ENCODE measurements at places on chromosomes 4 and X. TPM values are rescaled to one million over a fixed set of nuclear protein-coding genes. Genes with fewer than 3 reads are reported as not detected.

NUDT11 gene
- total RNA-seq: not detected

MAP9 gene
- total RNA-seq: 0.18 TPM

DNA sequence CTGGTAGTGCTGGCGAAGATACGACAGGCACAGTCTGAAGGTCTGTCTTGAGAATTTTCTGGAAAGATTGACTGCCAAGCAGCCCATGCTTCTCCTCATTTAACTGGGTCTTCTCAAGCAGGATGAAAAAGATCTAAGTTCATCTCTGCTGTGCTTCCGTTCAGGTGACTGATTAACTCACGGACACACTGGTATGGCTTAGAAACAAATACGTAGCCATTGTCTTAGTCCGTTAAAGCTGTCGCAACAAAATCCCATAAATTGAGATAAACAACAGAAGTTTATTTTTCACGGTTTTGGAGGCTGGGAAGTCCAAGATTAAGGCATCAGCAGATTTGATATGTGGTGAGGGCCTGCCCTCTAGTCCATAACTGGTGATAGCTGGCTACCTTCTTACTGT lies 39.5 kb downstream of the SPINK2 start:
- no peak overlapping the region for H3K27ac ChIP-seq
- H3K27me3 ChIP-seq: no peaks in the 10 kb centered on the region
- no peak overlapping the region for H3K4me3 ChIP-seq
- H3K36me3 ChIP-seq: no peaks in the 10 kb centered on the region
- H3K4me1 ChIP-seq: no peaks in the 10 kb centered on the region

DNA sequence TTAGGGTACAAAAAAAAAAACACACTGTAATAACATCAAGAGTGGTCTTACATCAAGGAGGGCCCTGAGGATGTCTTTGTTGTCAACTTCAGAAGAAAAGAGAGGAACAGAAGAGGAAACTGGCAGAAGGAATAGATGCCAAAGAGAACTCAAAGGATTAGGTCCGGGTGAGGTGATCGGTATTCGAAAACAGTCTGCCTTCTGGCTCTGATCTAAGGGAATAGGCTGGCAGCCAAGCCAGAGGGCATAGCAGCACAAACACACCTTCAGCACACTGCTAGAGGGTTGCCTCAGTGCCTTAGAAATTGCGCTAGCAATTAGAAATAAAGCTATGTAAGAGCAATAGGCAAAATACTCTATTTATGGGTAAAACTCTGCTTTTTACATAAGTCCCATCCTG lies 91.4 kb upstream of the TTC29 start:
- H3K27ac ChIP-seq: no peak overlapping the region
- no peaks in the 10 kb centered on the region for H3K4me1 ChIP-seq
- H3K27me3 ChIP-seq: no peaks in the 10 kb centered on the region
- H3K36me3 ChIP-seq: no peaks in the 10 kb centered on the region
- H3K4me3 ChIP-seq: no peak overlapping the region

- no peak overlapping the region for H3K4me3 ChIP-seq
- no peaks in the 10 kb centered on the region for H3K27me3 ChIP-seq
Observed at GRCh38 chr4:107037199-107037584, 1.1 kb upstream of the DKK2 start.

DNA sequence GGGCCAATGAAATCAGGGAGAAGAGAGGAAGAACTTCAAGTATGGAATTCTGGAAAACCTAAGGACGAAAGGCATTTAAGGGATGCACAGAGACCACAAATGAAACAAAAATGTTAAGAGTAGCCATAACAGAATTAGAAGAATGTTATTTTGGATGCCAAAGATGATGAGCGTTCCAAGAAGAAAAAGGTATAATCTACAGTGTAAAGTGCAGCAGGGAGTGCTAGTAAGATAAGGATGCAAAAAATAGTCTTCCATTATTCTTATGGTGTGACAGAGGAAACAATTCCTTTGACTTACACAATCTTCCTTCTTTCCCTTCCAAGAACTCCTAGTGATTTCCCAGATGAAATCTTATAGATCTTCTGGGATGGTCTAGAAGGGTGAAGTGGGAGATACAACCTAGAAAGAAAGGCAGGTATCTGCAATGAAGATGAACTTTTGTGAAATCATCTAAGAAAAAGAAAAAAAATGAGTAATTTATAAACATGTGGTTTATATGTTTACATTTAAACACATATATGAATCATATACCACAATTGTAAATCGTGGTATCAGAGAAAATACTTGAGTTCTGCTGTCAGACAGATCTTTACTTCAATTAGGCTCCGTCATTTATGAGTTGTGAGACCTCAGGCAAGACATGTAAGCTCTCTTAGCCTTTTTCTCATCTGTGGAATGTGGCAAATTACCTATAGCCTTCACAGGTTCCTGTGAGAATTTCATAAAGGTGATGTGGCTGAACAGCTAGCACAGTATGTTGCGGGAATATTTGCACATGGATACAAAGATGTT lies 8.1 kb downstream of the MORF4L2 start:
- no peaks in the 10 kb centered on the region for H3K27me3 ChIP-seq

- H3K27me3 ChIP-seq: no peaks in the 10 kb centered on the region
- H3K27ac ChIP-seq: no peak overlapping the region
- no peaks in the 10 kb centered on the region for H3K4me1 ChIP-seq
- no peak for DNase-seq
- no peak overlapping the region for H3K4me3 ChIP-seq
- H3K36me3 ChIP-seq: no peaks in the 10 kb centered on the region
Observed at GRCh38 chr4:17447675-17448298, 64.1 kb downstream of the QDPR start.

- no peak for DNase-seq
- no peak overlapping the region for H3K27ac ChIP-seq
- H3K4me3 ChIP-seq: no peak overlapping the region
- no peaks in the 10 kb centered on the region for H3K4me1 ChIP-seq
Observed at GRCh38 chr4:12873351-12873750, 610.8 kb downstream of the RAB28 start.

- no peaks in the 10 kb centered on the region for H3K27me3 ChIP-seq
- H3K36me3 ChIP-seq: peaks cover 50% of the 10 kb centered on the region
- no peak overlapping the region for H3K4me3 ChIP-seq
Observed at GRCh38 chr4:102593147-102593546, 92.0 kb downstream of the NFKB1 start.

GRCh38 chr4:165489786-165490185 lies 111.0 kb downstream of the CPE start:
- no peak overlapping the region for H3K4me3 ChIP-seq
- no peak for DNase-seq
- no peaks in the 10 kb centered on the region for H3K36me3 ChIP-seq
- no peaks in the 10 kb centered on the region for H3K27me3 ChIP-seq
- no peak overlapping the region for H3K27ac ChIP-seq

DNA sequence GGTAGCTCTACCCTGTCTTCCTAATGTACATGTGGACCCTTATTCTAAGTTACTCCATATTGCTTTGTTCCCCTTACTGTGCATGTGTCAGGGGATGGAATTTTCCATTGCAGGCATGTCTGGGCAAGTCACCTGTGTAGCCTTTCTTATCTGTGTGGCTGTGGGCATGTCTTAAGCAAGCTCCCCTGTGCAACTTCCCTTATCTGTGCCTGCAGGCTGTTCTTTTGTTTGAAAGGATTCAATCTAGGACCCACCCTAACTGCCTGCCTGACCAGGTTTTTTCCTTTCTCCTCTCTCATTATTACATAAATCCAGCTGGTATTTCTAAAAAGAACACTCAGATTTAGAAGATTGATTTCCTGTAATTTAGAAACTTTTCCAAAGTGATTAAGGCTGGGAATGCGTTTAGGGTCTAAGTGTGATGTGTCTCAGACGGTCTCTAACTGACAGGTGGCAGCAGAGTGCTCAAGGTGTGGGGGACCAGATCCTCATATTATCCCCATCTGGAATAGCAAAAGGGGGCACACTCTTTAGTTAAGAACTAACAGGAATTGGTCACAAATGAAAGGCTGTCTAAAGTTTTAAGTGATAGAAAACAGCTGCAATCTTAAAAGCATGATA lies 198.9 kb upstream of the PPP1R2C start:
- H3K36me3 ChIP-seq: no peaks in the 10 kb centered on the region
- H3K27ac ChIP-seq: no peak overlapping the region
- DNase-seq: peak; percentile 19
- no peaks in the 10 kb centered on the region for H3K27me3 ChIP-seq

DNA sequence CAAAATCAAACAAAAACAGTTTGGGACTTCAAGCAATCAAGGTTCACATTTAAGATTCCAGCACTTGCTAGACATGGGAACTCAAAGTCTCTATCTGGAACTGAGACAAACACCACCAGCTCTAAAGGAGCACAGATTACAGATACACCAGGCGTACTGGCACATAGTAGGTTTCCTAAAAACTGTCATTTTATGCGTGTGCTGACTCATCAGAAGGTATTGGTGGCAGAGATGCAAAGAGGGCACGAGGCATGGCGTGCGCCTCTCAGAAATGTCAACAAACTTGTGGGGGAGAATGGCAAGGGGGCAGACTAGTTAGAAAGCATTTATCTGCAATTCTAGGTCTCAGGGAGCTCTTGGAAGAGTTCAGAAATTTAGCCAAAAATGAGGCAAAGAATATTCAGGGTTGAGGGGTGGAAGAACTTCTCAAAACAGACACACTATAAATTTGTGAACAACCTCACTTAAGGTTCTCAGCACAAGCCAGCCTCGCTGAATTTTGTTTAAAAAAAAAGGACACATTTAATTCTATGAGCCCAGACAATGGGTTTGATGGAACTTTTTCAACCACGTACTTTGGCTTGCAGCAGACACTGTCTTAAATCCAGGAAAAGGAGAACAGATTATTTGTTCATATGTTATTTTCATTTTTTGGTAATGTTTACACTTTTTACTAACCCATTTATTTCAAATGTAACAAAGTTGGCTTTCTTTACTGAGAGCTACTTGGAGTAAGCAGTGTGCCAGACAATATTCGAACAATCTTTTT lies 100.0 kb downstream of the SHISA3 start:
- no peaks in the 10 kb centered on the region for H3K27me3 ChIP-seq
- DNase-seq: no peak

- no peaks in the 10 kb centered on the region for H3K4me1 ChIP-seq
- H3K36me3 ChIP-seq: no peaks in the 10 kb centered on the region
- H3K4me3 ChIP-seq: no peak within 1 kb of the TSS
- no peaks in the 10 kb centered on the region for H3K27me3 ChIP-seq
- H3K27ac ChIP-seq: peak within 1 kb of the TSS; percentile 6
Observed at GRCh38 chr4:86359944-86360478, at the start of gene MAPK10. Gene MAPK10, minus strand, starts transcription at chr4:86360053.

GRCh38 chrX:38206542-38206941 lies 14.1 kb downstream of the SRPX start:
- H3K27ac ChIP-seq: no peak overlapping the region
- H3K36me3 ChIP-seq: no peaks in the 10 kb centered on the region
- H3K27me3 ChIP-seq: no peaks in the 10 kb centered on the region
- H3K4me1 ChIP-seq: no peaks in the 10 kb centered on the region
- DNase-seq: no peak

GRCh38 chr4:52956691-52957090 lies 94.6 kb downstream of the RASL11B start:
- no peaks in the 10 kb centered on the region for H3K36me3 ChIP-seq
- H3K4me3 ChIP-seq: no peak overlapping the region
- no peaks in the 10 kb centered on the region for H3K27me3 ChIP-seq
- no peak for DNase-seq
- no peaks in the 10 kb centered on the region for H3K4me1 ChIP-seq
- no peak overlapping the region for H3K27ac ChIP-seq

DNA sequence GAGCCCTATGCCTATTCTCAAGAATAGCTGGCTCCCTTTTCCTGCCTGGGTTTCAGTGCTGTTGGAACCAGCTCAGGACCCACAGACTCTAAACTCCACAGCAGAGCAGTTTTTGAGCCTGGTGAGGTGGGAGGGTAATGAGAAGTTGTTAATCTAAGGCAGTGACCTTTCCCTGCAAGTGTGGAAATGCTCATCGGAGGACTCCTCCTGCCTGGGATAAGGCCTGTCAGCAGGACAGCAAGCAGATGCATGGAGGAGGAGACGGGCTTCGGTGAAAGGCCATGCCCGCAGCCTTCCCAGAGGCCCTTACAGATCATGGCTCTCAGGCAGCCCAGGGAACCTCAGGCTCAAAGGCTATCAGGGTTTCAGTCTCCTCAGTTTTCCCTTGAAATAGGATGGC lies 70.0 kb upstream of the SHISA3 start:
- no peaks in the 10 kb centered on the region for H3K36me3 ChIP-seq
- H3K27me3 ChIP-seq: no peaks in the 10 kb centered on the region
- DNase-seq: no peak

DNA sequence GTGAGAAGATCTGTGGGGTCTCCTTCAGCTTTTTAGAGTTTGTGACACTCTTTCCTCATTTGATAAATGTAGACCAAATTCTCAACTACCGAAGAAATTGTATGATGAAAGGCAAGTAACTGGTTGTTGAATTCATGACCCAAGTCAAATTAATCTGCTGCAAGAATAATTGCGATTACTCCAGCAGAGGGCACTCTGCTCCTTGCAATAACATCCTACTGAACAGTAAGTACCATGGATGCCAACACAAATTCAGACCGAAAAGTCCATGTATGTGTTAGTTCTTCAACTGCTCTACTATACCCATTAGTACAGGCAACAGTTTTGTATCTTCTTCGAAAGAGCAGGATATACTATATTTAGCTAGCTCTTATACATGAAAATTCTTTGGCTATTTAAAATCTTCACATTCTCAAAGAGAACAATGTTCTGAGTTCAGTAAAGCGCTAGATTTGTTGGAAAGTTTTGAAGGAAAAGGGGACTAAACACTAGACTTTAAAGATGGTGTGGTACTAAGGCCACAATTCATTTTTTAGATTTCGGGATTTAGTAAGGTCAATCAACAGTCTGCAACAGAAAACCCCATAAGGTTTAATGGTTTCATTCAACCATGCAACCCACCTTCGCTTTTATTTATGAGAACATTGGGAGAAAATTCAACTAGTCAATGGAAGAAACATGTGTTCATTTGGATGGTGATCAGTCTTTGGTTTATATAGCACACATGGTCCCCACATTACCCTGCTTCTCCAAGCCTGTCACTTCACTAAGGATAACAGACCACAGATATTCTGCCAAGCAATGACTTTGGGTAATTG lies 105.4 kb upstream of the TBC1D9 start:
- no peaks in the 10 kb centered on the region for H3K36me3 ChIP-seq
- H3K4me3 ChIP-seq: no peak overlapping the region
- H3K27me3 ChIP-seq: no peaks in the 10 kb centered on the region

DNA sequence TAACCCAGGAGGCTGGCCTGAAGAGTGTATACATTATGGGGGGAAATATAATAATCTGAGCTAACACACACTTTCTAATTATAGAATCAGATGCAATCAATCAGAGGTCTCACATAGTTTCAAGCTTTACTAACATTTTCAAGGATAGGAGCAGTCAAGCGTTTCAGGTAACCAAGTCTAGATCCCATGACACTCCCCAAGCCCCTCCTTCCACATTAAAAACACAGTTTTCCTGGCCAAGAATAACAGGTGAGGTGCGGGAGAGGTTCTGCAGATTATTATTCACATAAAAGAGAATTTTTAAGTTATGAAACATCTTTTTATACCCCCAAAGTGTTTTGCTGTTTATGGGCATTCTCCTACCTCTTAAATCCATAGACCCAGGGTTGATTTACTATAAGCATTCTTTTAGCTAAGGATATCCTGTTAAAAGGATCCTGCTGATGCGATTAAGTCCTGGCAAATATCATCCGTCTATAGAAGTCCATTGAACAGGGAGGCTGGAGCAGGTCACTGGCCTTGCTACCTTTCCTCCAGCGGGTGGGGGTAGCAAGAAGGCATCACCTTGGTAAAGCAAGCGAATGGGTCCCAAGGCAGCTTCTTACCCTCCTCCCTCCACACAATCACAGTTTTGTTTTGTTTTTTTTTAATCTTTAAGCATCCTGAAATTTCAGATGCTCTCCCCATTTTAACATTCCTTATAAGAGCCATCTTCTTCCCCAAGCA lies 104.7 kb upstream of the GPM6A start:
- H3K36me3 ChIP-seq: no peaks in the 10 kb centered on the region
- H3K27me3 ChIP-seq: no peaks in the 10 kb centered on the region
- H3K4me3 ChIP-seq: no peak overlapping the region
- DNase-seq: no peak

- no peak overlapping the region for H3K4me3 ChIP-seq
- H3K27ac ChIP-seq: no peak overlapping the region
- H3K27me3 ChIP-seq: no peaks in the 10 kb centered on the region
- H3K4me1 ChIP-seq: no peaks in the 10 kb centered on the region
Observed at GRCh38 chrX:122816288-122816687, 367.8 kb upstream of the GRIA3 start.
